M059J (cell line): ENCODE measurements at places on chromosomes 5 and 9. TPM values are rescaled to one million over a fixed set of nuclear protein-coding genes. Genes with fewer than 3 reads are reported as not detected.

DNA sequence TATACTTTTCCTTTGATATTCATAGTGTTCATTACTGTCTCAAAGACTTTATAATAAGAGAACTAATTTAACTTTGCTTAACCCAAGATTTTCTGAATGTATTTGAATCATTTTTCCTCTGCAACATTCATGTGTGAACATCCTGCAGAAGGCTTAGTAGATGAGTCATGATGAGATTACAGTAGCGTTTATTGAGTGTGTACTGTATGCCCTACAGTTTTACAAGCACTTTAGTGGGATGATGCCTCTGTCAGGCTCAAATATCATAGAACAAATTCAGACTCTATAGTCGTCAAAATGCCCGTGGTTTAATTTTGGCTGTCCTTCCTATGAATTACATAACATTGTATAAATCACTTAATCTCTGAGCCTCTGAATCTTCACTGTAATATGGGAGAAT lies 41.2 kb downstream of the FYB1 start:
- peak; percentile 64 for DNase-seq

The ARID3C gene
- total RNA-seq, result not detected in 2 replicates

The PLCXD3 gene
- 1.3 and 2.4 TPM in 2 replicates for total RNA-seq

DNA sequence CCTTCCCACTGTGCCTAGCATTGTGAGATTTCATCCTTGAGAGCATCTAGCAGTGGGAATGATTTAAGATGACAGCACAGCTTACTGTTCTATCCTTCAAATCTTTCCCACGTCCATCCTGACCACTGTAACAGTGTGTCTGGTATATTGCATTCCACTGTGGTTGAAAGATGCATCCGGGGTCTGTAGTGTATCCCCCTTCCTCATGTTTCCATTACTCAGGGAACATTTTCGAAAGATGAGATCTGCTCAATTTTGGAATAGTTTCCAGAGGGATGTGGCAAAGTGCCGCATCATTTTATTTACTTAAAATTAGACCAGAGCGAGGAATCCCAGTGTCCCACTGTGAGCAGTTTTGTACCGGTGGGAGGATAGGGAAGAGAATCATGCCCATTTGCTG lies 407.1 kb upstream of the PAPPA start:
- DNase-seq, result peak; percentile 16

DNA sequence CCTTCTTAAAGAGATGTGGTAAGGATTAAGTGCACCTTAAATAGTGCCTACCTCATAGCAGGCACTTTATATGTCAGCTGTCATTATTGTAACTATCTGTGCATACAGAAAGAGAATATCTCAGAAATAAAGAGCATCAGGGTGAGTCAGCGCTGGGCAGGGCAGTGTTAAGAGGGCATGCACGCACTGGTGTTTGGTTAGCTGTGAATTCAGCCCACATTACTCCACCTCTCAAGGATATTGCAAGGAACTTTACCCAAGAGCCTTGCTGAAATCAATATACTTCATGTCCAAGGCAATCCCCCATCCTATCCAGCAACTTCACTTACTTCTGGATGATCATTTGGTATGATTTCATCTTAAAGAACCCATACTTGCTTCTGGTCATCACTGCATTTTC lies 300.9 kb downstream of the NTRK2 start:
- peak; percentile 81 for DNase-seq

The PSMD5 gene
- 58.3 and 61.6 TPM in 2 replicates for total RNA-seq

DNA sequence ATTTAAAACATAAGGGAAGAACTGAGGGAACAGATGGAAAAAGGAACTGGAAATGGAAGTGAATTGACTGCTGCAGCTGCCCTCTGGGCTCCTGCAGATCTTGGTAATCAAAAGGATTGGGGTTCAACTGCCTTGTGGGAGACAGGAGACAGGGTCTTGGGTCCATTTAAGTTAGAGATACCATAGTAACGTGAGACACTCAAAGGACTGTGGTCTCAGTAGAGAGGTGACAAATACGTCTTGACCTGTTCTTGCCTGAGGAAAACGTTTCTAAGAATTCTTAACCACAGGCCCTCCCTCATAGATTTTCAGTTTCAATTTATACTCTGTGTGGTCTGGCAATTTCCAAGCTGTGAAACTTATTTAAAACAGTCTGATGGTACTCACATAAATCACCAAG lies 100.8 kb upstream of the DHFR start:
- DNase-seq, result peak; percentile 58

- no peak for DNase-seq
These were observed 168.3 kb upstream of the DMAC1 start for GRCh38 chr9:7967851-7968250.

GRCh38 chr9:96476013-96476412 lies 26.0 kb downstream of the HABP4 start:
- DNase-seq, result no peak

DNA sequence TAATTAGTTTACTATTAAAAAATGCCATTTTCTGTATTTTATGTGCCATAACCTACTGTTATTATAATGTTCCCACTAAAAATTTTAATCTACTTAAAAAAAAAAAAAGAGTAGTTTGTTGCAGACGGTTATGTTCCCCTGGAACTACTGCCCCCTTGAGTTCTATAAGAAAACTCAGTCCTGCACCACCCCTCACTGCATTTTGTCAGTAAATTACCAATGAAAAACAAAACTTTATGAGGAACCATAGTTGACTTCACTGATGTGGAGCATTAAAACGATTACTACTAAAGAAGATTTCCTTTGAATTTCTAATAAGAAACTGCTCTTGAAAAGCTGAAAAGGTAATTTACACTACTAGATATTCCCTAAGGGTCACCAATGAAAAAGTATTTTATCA lies 288.7 kb downstream of the FBXL17 start:
- peak; percentile 9 for DNase-seq

The SOWAHA gene
- total RNA-seq, result 0.10 and 0.32 TPM in 2 replicates

DNA sequence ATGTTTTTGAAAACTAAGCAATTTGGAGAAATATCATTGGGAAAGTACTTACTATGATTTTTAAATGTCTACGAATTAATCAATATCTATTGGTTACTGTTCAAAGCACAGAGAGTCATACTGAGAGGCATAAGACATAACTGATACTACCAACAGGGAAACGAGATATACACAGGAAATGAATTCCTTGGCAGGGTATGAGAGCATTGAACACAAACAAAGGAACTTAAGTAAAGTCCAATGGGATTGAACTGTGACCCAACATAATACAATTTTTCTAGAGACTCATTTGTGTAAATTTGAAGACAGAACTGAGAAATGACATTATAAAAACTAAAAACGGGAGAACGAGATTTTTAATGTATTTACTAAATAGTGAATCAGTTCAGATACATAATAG lies 1.3 kb upstream of the ITGA1 start:
- no peak for DNase-seq
